ENCODE measurements at places on chromosomes 7 and 10.

- DNase-seq = no peak
Observed at GRCh38 chr7:106155027-106155426, 42.9 kb upstream of the SYPL1 start.

GRCh38 chr10:98533746-98534445 lies 87.2 kb upstream of the HPS1 start:
- DNase-seq = no peak

DNA sequence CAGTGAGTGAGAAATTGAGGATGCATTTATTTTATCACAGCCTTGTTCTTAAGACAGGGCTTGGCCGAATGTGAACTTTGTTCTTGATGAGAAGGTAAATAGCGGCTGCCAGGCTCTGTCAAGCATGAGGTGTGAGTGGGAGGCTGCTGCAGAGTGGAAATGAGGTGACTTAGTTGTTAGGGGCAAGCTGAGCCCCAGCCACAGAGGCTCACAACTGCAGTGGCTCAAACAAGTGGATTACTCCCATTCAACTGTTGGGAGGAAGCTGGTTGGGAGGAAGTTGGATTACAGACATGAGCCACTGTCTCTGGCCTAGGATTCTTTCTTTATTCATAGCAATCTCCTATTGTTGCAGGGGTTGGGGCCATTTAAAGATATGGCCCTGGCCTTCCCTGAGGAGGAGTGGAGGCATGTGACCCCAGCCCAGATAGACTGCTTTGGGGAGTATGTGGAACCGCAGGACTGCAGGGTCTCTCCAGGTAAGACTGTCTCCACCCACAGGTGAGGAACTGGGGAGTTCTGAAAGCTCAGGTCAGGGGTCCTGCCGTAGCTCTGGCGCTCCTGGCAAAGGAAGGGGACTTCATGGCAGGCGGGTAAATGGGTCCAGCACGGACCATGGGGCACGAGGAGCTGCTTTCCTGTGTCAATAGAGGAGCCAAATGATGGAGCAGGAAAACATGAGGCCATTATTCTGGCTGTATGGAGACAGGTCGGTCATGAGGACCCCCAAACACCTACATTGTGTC lies 7.1 kb downstream of the ZSCAN25 start:
- peak; percentile 30 for DNase-seq

DNA sequence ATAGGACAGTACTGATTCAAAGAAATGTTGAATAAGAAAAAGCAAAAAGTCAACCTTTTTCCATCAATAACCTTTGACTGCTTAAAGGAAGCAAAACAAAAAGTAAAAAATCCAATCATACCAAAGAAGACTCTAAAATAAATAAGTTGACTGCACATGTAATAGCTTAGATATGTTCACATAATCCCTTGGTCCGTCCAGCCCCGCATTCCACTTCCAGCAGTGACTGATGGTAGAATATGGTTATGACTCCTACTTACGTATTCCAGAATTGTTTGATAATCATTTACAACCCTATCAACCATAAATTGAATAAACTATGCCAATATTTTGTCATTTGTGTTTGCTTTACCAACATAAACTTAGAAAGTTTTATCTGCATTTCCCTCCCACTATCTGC lies 77.9 kb downstream of the CTNNA3 start:
- DNase-seq = no peak

DNA sequence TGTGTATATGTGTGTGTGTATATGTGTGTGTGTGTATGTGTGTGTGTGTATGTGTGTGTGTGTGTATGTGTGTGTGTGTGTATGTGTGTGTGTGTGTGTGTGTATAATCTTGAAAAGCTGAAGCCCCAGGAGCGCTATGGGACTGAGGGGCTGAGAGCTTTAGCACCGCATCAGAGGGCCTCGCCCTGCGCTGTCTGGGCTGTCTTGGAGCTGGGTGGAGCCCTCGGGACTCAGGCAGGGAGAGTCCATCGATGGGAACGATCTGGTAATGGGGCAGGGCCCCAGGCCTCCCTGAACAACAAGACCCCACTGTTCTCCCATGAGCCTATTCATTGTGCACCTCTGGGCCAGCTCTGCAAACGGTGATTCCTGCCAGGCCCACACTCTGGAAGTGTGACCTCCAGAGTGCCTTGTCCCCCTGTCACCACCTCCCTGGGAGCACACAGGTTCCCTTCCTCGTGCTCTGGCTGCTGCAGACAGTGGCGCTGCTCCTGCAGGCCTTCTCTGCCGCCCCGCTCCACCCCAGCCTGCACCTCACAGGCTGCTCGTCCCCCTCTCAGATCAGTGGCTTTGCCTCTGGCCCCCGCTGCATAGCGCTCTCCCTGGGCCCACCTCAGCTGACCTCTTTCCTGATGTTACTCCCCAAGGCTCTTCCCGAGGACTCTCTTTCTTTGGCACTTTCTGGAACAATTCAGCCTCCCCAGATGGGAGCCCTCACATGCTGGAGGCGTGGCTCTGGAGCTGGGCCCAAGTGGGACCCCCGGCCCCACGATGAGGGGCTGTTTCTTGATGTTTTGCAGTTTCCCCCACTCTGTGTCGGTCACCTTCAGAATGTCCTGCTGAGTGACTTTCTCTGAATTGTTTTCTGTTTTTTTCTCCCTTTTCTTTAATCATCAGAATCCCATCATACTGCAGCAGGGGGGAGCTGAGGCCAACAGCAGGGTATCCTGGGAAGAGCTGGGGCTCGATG lies 542.2 kb upstream of the FOXK1 start:
- DNase-seq = no peak

- DNase-seq = no peak
Observed at GRCh38 chr10:103872137-103872931, 17.0 kb upstream of the SH3PXD2A start.

All from activated naive CD4-positive, alpha-beta T cell treated with anti-CD3 and anti-CD28 coated beads, Interleukin-2, amount 50 U/mL, for 16 hours (primary cell).